ENCODE measurements at places on chromosomes 3 and 15.

GRCh38 chr3:141412936-141413354 lies 44.6 kb downstream of the ZBTB38 start:
- no peak for DNase-seq

DNA sequence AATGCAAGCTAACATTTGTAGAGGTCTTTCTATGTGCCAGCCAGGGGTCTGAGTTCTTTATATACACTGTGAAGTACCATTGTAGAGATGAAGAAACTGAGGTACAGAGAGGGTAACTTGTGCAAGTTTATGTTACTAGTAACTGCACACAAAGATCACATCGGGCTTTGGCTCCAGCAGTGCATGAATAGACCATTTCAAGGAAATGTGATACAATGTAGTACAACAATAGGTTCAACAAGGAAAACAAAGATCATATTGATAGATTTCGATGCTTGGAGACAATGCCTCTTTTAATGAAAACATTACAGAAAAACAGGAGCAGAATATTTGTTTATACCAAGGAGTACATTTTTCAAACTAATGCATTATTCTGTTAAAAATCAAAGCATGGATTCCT lies 115.3 kb downstream of the POLR2M start:
- DNase-seq, result no peak

DNA sequence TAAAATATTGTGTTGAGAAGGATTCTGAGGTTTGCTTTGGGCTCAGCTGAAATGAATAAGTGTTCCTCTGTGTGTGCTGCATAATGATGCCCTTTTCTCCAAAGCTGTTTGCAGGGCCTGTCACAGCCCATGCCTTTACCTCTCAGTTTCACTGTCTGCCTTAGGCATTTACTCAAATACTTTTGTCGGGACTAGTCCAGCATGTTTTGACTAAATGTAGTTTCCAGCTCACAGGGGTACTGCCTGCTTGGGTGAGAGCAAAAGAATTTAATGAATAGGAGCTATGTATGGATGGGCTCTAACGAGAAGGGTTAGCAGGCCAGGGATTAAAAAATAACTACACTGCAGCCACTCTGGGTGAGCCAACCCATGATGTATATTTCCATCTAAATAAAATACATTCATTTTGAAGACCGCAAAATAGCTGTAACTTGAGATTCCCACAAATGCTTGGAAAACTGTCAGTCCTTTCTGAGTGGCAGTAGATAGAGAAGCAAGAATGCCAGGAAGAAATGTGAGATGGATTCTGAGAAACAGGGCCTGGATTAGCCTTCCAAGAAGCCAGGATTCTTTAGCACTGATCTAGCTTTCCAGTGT lies 549.2 kb upstream of the TBL1XR1 start:
- no peak for DNase-seq

GRCh38 chr3:169999433-169999832 lies 32.8 kb downstream of the SEC62 start:
- DNase-seq, result no peak

GRCh38 chr3:15186101-15186476 lies 20.0 kb upstream of the CAPN7 start:
- no peak for DNase-seq

DNA sequence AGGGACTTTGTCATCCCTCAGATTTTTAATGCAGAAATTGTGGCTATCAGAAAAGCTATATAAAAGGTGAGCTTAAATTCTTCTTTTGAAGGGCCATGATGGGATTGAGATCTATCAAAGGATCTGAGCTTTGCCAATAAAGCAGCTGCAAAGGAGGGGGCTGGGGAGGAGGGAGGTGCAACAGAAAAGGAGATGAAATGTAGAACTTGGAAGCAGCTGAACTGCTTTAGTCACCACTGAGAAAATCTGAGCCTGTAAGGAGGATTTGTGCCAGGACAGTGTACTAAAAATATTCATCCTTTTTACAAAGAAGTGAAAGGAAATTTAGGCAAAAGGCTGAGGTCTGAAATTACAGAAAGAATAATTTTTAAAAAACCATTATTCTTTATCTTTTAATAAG lies 10.4 kb downstream of the TSPAN3 start:
- no peak for DNase-seq

DNA sequence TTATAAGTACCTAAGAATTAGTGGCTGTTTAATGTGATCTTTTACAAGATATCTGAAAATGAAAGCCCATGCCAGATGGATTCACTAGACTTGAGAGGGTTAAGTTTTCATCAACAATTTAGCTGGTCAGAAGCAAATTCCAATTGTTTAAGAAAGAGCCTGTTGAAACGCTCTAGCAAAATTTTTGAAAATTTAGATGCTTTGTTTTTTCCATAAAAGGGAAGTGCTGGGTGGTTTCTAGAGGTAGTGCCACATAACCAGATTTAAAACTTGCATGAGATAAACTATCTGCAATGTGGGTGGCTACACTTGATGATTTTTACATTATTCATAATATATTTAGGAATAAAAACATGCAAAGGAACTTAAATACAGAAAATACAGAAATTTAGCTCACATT lies 48.5 kb upstream of the SKIL start:
- DNase-seq, result no peak

GRCh38 chr3:152148579-152148978 lies 120.2 kb upstream of the MBNL1 start:
- no peak for DNase-seq

GRCh38 chr3:172541945-172542488 lies 18.8 kb upstream of the TNFSF10 start:
- DNase-seq, result no peak

GRCh38 chr15:81954158-81954783 lies 91.5 kb downstream of the MEX3B start:
- no peak for DNase-seq

DNA sequence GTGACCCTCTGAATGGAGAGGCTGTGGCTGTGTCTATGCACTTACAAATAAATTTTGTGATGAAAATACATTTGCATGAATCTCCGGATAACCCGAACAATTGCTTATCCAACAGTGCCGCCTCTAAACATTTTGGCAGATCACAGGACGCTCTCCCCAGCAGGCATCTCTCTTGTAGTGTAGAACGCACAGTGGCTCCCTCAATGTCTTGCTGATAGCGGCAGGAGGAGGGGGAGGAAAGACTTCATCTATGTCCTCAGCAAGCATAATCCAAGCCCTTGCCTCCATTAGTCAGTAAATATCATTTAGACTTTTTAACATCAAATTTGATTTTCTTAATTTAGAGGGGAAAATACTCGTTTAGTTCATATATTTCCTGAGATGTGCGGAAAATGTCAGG lies 318.1 kb upstream of the IGF1R start:
- DNase-seq, result no peak

GRCh38 chr15:62571072-62571471 lies 406.0 kb upstream of the C2CD4B start:
- no peak for DNase-seq

DNA sequence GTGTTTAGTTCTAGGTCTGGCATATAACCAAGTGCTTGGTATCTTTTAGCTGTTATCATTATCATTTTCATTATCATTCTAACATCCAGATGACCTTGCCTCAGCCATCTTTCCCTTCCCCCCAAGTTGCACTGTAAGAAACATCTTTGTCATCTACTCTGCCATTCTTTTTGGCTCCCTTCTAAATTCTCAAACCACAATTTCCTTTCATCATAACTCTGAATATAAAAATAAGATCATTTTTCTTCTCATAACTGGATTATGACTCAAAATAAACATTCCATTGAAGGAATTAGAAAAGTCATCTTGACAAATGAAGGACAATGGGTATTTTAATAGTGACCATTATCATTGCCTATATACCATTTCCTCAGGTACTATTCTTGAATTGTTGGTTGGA lies 786.2 kb downstream of the AGBL1 start:
- DNase-seq, result no peak

DNA sequence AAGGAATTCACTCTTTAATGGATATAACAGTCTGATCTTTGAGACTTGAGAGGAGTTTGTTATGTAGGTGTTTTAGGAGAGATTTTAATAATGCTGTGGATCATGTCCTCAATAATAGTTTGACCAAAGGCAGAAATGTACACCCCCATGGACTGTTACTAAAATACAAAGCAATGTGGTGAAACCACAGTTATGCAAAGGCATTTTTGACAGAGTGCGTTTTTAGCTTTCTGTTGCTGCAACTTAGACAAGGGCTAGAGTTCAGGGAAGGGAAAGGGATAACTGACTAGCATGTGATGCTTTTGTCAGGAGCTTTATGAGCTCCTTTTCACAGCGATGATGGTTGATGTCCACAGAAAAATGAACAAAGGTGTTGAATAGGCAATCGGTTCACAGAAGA lies 3.6 kb upstream of the STARD5 start:
- DNase-seq, result no peak

GRCh38 chr15:39587096-39587721 lies 6.3 kb downstream of the THBS1 start:
- DNase-seq, result no peak

- DNase-seq, result no peak
Observed at GRCh38 chr15:83899670-83900069, 245.7 kb downstream of the ADAMTSL3 start.

DNA sequence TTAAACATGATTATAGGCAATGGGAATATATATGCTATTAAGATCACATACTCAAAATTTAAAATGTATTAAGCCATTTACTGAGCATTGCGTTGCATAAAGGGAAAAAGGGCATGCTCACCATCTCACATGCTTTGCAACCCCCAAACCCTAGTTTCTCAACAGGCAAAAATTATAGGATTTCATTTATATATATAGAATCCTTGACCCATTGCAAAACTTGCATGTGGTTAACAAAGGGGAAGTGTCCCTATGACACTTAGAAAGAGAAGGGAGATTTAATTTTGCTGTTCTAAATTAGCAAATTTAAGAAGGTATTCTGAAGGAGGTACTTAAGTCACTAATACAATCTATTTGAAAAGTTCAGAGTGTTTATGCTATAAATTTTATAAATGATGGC lies 837.8 kb downstream of the DIPK2A start:
- DNase-seq, result peak; percentile 29

GRCh38 chr3:14820156-14820555 lies 1.4 kb downstream of the FGD5 start:
- no peak for DNase-seq

DNA sequence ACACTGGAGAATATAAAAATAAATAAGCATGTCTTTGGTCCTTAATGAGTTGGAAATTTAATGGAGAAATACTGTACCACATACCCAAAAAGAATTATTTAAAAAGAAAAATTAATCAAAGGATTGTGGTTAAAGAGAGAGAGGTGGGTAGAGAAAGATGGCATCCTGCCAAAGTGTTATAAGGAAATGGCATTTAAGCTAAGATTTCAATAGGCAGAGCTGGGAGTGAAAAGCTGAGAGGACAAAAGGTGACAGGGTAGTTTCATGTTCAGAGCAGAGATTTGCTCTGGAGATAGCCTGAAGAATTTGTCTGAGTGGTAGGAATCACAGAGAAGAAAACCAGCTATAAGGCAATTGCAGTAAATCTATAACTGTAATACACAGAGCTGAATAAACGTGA lies 181.0 kb downstream of the SI start:
- no peak for DNase-seq

GRCh38 chr15:82132096-82132495 lies 86.3 kb upstream of the MEX3B start:
- no peak for DNase-seq

DNA sequence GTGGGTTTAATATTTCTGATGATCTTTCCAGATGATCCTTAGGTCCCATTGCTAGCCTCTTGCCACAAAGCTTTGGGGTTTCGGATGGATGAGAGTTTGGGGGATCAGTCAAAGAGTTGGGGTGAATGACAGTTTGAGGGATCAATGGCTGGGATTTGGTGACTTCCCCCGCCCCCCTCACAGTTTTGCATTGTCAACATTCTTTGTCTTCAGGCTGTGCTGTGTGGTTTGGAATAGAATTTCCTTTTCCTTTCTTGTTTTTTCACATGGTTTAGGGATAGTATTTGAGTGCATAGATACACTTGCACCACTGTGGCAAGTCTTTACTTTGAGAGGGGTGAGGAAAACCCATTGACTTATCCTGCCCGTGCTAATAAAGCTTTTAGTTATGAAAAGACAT lies 14.3 kb downstream of the MEF2A start:
- DNase-seq, result no peak

DNA sequence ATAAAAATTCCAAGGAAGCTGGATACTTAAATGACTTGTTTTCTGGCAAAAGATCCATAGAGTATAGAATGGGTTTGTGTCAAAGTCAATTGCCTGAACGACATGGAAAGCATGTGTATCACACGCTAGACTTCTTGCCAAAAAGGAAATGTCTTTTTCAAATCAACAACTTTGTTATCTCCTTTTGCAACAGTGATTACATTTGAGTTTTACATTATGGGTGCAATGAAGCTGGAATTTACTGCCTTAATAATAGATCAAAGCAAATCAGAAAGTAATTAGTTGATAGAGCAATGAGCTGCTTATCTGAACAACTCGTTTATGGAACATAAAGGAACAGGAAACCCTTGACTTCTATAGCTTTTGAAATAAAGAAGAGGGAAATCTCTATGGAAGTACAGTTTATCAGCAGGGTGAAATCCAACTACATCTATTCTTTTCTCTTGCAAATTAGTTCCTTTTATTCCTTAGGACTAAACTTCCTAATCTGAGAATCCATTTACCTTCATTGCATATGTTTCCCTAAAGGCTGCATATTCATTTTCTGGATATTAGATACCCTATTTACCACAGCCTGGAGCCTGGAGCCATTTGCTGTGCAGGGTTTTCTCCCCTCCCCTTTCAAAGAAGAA lies 415.1 kb upstream of the NECTIN3 start:
- DNase-seq, result no peak

- DNase-seq, result no peak
Observed at GRCh38 chr15:81492969-81493645, 119.1 kb upstream of the TMC3 start.

- DNase-seq, result no peak
Observed at GRCh38 chr3:94098452-94098851, 35.6 kb downstream of the NSUN3 start.

- DNase-seq, result no peak
Observed at GRCh38 chr3:27345959-27346865, 23.0 kb downstream of the NEK10 start.

GRCh38 chr3:184748219-184749135 lies 36.6 kb upstream of the MAGEF1 start:
- peak; percentile 6 for DNase-seq

GRCh38 chr3:96101006-96101560 lies 713.3 kb upstream of the EPHA6 start:
- DNase-seq, result no peak

- no peak for DNase-seq
Observed at GRCh38 chr15:98226578-98226977, 266.1 kb downstream of the ARRDC4 start.

DNA sequence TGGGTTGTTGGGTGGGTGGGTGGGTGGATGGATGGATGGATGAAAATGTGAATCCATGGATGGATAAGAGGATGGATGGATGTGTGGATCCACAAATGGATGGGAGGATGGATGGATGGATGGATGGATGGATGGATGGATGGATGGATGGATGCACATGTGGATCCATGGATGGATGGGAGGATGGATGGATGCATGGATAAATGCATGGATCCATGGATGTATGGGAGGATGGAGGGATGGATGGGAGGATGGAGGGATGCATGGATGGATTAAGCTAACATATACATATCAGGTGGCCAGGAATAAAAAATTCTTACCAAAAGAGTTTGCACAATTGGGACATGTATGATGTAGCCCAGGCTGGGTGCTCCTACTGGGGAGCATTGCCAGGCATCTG lies 195.3 kb downstream of the FEZF2 start:
- DNase-seq, result no peak
